H54 (cell line): ENCODE measurements at places on chromosomes 13 and 19.

- DNase-seq = peak; percentile 49
These were observed 2.5 kb downstream of the LDLR start for GRCh38 chr19:11091703-11092153.

DNA sequence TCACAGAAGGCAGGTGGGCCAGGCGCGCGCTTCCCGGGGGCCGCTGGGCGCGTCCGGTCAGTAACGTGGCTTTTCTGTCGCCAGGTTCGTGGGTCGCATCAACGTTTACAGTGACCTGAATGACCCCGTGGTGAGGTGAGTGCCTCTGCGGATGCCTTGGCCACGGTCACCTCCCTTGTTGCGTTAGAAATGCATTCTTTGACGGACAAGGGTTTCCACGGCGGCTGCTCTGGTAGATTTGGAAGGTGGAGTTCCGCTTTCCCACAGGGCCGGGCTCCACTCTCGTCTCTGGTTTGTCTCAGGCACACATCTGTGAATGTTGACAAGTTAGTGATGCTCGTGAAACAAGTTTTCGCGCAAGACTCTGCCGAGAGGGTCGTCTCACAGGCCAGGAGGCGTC is 130.0 kb downstream of the ATP11A start:
- DNase-seq = no peak

DNA sequence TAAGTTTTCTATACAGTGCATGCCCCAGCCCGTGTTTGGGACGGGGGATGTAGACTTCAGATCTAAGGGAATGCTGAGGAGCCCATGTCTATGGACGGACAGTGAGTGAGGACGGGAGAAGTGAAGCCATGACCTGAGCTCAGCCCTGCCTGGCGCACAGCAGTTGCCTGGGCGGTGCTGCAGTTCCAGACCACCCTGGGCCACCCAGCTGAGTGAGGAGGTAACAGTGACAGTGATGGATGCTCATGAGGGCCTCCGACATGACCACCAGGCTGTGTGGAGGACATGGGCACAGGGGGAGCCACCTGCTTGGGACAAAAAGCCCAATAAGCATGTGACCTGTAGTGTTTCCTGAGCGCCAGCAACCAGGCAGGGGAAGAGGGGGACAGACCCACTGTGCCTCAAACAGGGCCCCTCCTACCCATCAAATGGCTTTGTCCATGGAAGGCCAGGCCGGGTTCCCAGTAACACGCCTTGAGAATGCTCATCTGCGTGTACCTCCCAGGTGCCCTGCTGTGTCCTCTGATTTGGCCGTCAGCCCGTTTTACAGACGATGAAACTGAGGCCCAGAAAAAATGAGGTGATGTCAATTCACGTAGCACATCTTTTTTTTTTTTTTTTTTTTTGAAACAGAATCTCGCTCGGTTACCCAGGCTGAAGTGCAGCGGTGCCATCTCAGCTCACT is 22.6 kb downstream of the NOSIP start:
- no peak for DNase-seq

GRCh38 chr13:40114305-40114896 is 458.9 kb downstream of the COG6 start:
- DNase-seq = no peak

GRCh38 chr13:55560331-55560730 is 1580.4 kb upstream of the PRR20A start:
- DNase-seq = no peak

GRCh38 chr13:27842571-27842970 is 50.3 kb downstream of the GSX1 start:
- no peak for DNase-seq

- no peak for DNase-seq
These were observed 336.3 kb downstream of the HS6ST3 start for GRCh38 chr13:96426167-96426566.

DNA sequence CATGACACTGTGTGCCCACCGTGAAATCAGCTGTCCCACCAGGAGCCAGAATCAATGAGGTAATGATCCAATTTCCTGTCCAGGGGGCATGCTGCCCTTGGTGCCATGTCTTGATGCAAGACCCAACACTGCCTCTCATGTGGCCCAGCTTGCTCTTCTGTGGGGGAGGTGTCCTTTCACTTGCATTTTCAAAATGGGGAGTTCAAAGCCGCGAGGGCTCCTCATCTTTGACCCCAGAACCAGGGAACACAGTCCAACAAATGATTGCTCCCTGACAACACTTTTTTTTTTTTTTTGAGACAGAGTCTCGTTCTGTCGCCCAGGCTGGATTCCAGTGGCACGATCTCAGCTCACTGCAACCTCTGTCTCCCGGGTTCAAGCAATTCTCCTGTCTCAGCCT is 64.1 kb downstream of the FGF9 start:
- DNase-seq = no peak

DNA sequence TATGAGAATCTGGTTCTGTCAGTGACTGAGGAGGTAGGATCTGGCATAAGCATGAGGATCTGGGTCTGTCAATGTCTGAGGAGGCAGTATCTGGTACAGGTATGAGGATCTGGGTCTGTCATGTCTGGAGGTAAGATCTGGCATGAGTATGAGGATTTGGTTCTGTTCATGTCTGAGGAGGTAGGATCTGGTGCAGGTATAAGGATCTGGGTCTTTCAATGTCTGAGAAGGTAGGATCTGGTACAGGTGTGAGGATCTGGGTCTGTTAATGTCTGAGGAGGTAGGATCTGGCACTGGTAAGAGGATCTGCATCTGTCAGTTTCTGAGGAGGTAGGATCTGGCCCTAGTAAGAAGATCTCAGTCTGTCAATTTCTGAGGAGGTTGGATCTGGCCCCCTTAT is 12.4 kb upstream of the PDCD2L start:
- no peak for DNase-seq

GRCh38 chr13:99265162-99265800 is 7.1 kb upstream of the GPR18 start:
- no peak for DNase-seq

DNA sequence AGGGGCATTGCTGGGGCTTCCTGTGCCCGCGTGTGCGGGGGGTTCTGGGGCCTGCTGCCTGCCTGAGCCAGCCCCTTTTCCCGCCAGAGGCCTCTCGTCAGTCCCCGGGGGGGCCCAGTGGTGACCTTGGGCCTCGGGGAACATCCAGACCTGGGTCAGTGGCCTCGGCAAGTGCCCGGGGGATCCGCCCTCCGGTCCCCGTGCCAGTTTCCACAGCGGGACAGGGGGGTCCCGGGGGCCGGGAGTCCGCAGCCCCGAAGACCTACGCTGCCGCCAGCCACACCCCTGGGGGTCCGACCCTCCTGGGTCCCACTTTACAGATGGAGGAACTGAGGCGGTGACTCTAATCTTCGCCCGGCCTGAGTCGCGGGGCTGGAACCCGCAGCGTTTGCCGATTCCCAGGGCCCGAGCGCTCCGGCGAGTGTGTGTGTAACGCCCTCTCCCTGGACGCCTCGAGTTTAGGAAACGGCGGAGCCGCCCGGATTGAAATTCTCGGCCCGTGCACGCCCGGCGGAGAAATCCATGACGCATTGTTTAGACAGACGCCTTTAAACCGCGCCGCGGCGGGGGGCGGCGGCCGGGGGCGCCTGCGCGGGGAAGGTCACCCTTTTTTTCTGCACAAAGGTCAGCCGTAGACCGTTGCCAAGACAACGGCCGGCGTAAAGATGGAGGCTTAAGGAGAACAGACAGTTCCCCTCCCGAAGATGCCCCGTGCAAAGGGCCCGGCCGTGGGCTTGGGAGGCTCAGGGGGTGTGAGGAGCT is 39.3 kb downstream of the EFNA2 start:
- DNase-seq = peak; percentile 71

- no peak for DNase-seq
These were observed 6.6 kb upstream of the FLT1 start for GRCh38 chr13:28501547-28501946.
